Stimulated activated CD4-positive, alpha-beta T cell treated with anti-CD3 and anti-CD28 coated beads, Interleukin-1b, Interleukin-23, amount 100 ng/mL, for 1 hour (primary cell): ENCODE measurements at places on chromosomes 2 and 18.

DNA sequence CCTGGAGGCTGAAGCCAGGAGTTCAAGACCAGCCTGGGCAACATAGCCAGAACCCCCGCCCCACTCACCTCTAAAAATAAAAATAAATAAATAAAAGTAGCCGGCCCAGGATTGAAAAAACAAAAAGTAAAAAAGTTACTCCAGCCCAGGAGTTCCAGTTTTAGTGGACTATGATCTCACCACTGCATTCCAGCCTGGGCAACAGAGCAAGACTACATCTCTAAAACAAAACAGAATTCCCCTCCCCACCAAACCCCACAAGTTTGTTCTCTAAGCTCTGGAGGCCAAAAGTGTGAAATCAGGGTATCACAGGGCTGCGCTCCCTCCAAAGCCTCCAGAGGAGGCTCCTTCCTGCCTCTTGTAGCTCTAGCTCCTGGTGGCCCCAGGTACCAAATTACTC, 1.7 kb downstream of the D2HGDH start:
- no peak for DNase-seq

- no peak for DNase-seq
Observed at GRCh38 chr2:70330476-70330875, 28.6 kb upstream of the FAM136A start.

- no peak for DNase-seq
Observed at GRCh38 chr2:237672731-237673129, 45.3 kb downstream of the LRRFIP1 start.

GRCh38 chr2:241458687-241459086, 49.7 kb downstream of the STK25 start:
- DNase-seq = no peak

GRCh38 chr2:28613633-28614501, 118.0 kb downstream of the PLB1 start:
- DNase-seq = no peak

GRCh38 chr2:178418426-178418825, 32.5 kb downstream of the PRKRA start:
- no peak for DNase-seq

DNA sequence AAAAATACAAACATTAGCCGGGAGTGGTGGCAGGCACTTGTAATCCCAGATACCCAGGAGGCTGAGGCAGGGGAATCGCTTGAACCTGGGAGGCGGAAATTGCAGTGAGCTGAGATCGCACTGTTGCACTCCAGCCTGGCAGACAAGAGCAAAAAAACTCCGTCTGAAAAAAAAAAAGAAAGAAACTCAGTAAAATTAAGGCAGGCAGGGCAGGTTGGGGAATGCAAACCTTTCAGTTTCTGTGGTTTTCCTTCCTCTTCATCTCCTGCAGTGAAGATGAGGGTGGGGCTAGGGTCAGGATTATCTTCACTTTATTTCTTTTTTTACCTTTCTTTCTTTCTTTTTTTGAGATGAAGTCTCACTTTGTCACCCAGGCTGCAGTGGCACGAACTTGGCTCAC, 43.2 kb upstream of the PSME4 start:
- no peak for DNase-seq

GRCh38 chr2:238761868-238762267, 86.0 kb upstream of the TWIST2 start:
- DNase-seq = no peak

DNA sequence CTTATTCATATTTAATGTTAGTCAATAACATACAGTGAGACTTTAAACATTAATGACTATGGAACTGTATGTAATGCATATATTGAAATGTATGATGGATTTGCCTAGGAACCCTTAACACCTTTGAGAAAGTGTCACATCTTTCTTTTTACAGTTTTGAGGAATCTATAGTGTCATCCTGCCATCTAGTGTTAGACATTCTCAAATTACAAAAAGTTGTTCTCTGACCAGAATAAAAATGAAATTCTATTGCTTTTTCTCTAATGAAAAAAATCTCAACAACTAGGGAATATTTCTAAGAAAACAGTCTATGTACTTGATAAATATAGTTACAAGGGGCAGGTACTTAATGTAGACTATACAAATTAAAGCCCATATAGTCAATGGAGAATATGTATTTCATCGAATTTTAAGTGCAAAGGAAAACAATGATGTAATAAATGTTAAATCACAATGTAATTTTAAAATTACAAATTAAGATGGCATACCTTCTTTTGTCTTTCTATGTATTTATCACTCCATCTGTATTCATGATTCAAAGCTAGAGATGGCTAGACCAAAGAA, 5.1 kb upstream of the CALCRL start:
- DNase-seq = no peak

DNA sequence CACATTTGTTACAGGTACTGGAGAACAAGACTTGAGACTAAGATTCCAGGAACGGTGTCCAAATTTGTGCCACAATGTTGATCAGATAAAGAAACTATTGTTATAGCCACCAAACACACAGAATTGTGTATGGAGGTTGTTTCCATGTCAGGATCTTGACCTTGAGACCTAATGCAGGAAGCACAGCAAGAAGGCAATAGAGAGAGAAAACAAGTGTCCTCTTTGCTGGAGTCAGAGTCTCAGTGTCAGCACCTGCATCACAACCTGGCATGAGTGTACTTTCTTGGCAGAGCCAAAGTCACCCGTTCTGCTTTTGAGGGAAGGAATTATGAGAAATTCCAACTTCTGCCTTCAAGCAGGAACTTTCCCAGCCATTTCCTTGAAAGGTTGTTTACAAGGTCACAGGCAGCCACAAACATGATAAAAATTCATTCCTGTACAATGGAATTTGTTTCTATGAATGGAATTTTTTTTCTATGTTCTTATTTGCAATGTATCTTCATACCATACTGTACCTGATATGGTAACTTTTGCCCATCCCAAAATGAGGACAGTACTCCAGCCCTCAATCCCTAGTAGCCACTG, 118.4 kb downstream of the PKP4 start:
- DNase-seq = no peak

GRCh38 chr2:227932403-227932802, 61.0 kb downstream of the DAW1 start:
- DNase-seq = no peak

- no peak for DNase-seq
Observed at GRCh38 chr18:63307551-63308200, 11.9 kb downstream of the BCL2 start.

GRCh38 chr2:20212871-20213503, 11.9 kb downstream of the SDC1 start:
- DNase-seq = no peak

- no peak for DNase-seq
Observed at GRCh38 chr2:228681426-228681825, 499.9 kb upstream of the SPHKAP start.

- DNase-seq = no peak
Observed at GRCh38 chr2:173051463-173052215, 24.0 kb upstream of the MAP3K20 start.

DNA sequence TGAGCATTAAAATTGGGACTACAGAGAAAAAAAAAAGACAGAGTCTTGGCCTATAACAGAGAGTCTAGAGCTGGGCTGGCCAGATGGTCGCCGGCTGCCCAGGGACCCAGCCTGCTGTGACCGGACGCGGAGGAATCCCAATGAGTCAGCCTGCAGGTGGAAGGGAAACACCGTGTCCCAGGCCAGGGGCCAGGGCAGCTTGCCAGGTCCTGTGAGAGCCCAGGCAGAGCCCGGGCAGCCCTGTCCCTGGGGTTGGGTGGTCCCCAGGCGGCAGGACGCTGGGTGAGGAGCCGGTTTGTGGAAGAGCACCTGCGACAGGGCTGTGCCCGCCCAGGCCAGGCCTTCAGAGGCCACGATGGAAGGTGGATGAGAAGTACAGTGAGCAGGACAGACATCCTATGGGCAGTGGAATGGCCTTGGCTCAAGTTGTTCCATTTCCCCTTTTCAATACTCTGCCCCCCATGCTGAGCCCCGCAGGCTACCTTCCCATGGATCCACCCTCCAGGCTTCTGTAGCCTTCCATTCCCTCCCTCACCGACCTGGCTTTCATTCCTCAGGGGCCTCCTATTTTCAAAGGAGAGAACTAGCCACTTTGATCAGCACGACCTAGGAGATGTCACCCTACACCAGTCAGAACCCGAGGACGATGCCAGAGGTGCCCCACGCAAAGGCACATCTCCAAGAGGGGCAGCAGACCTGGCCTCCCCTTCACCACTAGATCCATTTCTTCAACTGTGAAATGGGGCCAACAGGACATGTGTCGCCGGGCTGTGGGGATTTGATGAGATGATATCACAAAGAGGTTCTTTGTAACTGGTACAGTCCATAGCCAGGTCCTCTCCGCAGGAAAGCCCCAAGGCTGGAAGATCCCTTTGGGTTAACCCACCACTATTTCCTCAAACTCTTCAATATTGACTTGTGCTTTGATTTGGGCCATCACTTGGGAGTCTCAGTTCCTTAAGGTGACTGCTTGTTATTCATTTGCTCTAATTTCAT, 87.5 kb downstream of the POLR1A start:
- DNase-seq = no peak

GRCh38 chr18:74522635-74523548, 11.4 kb upstream of the CNDP1 start:
- DNase-seq = no peak

- DNase-seq = no peak
Observed at GRCh38 chr2:1750933-1751766, 6.8 kb upstream of the PXDN start.

- no peak for DNase-seq
Observed at GRCh38 chr18:26745288-26746181, 120.0 kb downstream of the AQP4 start.
